ENCODE measurements at places on chromosomes 12 and 14.

DNA sequence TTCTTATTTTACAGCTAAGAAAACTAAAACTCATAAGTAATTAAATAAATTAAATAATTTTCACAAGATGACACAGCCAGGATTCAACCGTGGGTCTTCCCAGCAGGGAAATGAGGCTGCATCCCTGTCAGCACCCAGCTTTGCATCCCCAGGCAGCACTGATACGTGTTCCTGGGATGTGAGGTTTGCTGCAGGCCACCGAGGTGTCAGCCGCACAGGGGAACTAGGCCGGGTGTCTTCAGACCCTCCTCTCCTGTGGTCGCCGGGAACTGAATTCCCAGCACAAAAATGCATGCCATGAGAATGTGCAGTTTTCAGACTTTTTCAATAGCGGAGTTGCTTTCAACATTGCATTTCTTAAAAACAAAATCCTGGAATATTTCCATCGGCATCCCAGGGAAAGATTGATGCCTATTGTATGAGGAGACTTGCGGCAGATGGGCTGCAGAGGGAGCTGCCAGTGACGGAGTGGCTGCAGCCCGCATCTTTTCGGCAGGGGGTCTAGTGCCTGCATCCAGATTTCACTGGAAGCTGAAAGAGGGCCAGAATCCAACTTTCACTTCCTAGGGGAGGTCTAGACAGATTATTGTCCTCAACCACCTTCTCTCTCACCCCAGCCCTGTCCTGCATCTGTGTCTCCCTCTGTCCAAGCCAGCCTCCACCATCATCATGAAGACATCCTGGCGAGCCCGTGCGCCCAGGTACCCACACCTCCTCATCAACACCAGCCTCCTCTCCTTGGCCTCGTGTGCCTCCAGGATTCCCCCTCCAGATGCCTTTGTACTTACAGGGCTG, 12.6 kb downstream of the LRTM2 start:
- no peak for DNase-seq

- no peak for DNase-seq
These were observed 520 bp upstream of the MON2 start for GRCh38 chr12:62466018-62466593.

DNA sequence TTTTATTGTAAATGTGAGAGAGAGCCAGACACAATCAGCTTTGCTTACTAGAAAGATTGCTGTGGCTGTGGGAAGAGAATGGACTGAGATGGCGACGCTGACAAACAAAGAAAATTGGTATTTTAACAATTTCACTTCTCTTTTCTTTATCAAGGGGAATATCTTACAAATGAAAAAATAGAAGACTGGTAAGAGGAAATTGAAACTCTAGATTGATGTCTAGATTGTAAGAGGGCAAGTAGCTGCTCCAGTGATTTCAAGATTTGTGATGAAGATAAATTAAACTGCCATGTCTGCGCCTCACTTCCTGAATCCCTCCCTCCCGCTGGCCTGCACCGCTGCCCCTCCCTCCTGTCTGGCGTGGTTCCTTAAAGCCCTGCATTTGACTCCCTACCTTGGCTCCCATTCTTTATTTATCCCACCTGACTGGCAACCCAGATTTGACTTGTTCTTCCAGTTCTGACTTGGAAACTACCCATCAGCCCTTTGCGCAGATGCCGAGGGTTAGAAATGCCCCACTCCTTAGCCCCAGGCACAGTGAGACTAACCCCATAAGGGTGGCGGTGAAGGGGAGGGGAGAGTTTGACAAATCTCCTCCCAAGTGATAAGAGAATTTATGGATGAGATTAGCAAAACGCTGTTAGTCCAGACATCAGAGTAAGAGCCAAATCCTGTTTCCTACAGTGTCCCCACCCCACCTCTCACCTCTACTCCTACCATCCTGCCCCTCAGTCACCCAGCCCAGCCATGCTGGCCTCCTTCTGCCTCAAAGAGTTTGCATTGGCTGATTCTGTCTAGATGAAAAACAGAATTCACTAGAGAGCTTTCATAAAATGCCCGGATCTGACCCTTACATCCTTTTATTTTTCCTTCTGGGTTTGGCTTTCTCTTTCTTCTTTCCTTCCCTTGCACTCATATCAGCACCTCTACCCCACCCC, 125.3 kb upstream of the ATF7IP start:
- no peak for DNase-seq

GRCh38 chr12:53338916-53339315, 2.8 kb upstream of the SP7 start:
- no peak for DNase-seq

DNA sequence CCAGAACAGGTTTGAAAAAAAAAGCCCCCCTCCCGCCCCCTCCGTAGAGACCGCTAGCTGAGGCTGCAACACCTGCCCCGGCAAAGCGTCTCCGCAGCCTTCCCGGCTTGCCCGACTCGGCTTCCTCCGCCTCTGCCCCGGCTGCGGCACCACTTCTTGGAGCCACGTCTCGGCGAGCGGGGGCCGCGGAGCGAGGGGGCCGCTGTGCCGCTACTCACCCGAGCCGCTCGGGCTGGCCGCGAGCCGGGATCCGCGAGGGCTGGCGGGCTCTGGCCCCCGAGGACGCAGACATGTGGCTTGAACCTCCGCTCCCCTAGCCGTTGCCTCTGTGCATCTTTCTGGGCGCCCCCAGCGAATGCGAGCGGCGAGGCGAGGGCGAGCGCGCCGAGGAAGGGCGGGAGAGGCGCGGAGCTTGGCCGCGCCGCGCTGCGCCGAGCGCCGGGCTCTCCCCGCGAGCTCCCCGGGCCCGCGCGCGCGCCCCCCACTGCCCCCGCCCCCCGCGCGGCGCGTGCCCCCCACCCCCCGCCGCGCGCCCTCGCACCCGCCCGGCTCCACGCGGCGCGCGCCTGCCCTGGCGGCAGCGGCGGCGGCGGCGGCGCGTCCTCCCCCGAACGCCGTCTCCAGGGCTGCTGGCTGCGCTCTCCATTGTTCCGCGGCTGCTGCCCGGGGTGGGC, 249.5 kb downstream of the APAF1 start:
- DNase-seq = no peak

- no peak for DNase-seq
These were observed 4.4 kb upstream of the DYRK4 start for GRCh38 chr12:4557586-4557985.

- no peak for DNase-seq
These were observed 1.6 kb downstream of the TMEM179 start for GRCh38 chr14:104602933-104603325.

DNA sequence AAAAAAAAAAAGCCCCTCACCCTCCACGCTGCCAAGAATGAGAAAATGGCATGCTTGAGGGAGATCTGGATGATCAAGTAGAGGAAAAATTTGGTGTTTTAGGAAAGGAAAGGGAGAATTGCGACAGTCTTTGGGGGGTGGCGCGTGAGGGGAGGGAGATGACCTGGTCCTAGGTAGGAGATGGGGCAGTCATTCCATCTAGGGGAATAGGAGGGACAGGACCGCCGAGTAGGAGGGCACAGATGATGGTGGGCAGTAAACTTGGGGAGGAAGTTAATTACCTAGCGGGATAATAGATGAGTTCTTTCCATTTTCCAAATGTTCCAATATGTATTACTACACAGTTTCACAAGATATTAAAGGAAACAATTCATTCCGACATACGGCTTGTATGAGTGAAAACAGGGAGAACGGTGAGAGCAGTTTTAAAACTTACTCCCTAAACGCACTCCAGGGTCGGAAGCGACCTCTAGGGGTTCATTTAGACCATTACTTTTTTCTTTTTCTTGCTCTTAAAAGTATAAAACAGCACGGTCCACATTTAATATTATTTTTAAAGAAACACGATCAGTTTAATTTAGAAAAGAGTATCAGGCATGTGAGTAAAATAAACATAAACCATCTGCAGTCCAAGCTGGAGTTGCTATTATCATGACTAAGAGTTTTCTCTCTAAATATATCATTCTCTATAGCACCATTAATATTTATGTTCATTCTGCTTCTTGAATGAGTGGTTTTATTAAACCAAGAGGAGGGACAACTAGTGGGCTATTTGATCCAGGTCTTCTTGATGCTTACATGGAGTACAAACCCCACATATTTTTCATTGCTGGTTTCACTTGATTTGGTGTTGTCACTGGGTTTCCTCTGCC, 3.0 kb upstream of the FNTB start:
- no peak for DNase-seq

DNA sequence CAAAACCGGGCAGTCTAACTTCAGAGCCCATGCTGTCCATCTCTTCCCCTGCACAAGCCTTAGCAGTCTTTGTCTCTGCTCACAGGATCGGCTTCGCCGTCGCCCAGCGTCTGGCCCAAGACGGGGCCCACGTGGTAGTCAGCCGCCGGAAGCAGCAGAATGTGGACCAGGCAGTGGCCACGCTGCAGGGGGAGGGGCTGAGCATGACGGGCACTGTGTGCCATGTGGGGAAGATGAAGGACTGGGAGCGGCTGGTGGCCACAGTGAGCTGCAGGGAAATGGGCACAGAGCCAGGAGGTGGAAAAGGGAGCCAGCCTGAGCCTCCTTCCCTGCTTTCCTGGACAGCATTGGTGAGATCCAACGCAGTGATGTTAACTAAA, 14.2 kb upstream of the CARMIL3 start:
- no peak for DNase-seq
